ENCODE measurements at places on chromosomes 2 and 18.

DNA sequence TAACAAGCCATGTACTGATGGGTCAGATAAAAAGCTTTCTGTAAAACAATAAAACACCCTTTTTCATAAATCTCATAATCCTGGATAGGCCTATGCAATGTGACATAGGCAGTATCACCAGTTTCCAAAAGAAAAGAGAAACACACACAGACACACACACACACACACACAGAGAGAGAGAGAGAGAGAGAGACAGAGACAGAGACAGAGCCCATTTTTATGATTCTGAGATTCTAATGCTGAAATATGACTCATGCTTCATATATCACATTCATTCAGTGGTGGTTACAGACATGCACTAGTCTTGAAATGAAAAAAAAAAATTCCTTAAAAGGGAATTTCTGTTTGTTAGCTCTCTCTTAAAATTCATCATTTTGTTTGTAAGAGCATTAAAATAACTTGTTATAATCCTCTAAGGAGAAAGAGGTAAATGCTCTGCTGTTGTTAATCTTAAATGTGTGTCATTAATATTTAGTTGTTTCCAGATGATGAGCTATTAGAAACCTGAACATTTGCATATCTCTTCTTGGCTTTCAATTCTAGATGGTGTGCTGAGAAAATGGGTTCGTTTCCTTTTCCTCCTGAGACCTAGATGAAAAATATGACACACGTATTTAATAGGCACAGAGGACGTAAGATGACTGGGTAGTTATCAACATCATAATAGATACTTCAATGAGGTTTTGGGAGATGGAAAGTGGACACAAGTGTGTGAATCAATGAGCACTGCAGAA lies 1598.7 kb upstream of the ACVR2A start:
- no peak for DNase-seq

- no peak for DNase-seq
These were observed 6.8 kb downstream of the THUMPD2 start for GRCh38 chr2:39772086-39772811.

GRCh38 chr2:23595601-23596251 lies 210.7 kb downstream of the KLHL29 start:
- no peak for DNase-seq

DNA sequence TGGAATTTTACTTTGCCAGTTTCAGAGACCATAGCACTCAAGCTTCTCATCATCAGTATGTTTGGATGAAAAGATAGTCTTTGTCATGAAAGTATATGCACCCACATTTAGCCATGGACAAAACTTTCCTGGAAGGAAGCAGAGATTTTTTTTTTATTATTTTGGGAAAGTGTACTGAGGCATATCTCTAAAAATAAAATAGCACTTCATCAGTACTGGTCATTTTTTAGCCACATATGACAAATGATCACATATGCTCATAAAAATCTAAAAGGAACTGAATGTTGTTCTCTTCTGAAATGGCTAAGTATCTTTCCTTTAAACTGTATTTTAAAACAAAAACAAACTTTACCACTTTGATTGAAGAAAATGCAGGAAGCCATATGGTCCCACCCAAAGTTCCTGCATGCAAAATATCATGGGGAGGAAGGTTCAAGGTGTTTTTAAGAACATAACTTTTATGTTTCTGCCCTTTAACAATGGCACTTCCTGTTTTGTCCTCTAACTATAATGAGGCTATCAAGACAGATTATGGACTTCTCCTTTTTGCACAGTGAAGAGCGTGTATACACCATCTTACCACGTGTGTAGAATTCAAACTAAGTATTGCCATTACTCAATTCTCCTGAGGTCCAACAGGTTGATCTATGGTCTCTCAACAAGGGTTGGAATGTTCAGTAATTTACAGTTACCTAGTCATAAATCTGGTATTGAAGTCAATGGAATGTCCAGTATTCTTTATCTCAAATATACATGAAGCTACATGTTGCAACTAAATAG lies 77.1 kb upstream of the SLC39A10 start:
- DNase-seq = peak; percentile 79

DNA sequence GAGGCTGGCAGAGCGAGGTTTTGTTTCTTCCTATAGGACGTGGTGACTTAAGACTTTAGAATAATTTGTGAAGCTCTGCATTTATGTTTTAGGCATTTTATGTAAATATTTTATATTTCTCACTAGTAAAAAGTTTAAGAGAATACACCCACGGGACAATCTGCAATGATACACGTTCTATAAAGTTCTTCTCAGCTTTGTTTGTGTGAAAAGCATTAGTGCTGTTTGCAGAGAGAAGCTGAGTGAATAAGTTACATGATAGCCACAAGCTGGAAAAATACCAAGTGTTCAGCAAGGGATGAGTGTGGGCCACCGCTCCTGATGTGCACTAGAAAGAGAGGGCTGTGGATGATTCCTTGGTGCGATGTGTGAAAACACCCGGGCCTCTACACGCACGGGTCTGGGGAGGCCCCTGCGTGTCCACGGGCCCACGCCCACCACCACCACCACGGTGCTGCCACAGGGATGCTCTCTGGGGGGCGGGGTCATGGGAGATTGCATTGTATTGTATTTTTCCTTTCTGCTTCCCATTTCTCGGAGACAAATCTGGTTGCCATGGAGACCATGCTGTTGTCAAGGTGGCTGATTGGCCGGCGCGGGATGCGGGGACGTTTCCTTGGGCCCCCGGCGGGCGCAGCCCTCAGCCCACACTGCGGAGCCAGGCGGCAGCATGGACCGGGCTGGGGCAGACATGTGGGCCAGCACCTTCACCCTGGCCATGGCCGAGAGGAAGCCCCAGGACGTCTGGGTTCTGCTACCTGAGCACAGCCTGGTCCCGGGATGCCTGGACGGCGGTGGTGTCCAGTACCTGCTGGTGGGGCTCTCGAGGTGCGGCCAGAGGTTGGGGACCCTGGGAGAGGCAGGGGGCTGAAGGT lies at the start of gene RTP5:
Gene RTP5 (plus strand): TSS at position 643 of the 875 bp plus-strand sequence. CDS start 28 bp downstream, at position 671.
- no peak for DNase-seq

DNA sequence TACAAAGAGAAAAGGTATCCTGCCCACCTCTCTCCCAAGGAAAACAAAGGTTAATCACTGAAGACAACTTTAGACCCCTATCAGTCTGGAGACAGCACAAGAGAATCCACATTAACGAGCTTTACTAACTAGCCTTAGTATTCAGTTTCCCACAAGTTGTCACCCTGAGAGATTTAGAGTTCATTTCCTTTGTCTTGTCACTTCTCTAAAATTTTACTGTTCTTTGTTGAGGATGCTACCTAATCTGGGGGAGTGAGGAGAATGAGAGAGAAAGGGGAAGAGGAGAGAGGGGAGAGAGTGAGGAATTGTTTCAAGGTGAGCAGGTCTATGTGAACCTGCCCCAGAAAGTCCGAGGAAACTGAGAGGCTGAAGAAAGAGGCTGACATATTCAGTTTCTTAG lies 28.4 kb downstream of the C2orf76 start:
- DNase-seq = no peak

- DNase-seq = no peak
These were observed 206.7 kb downstream of the EIPR1 start for GRCh38 chr2:3170792-3171455.

GRCh38 chr2:234269769-234270204 lies 219.3 kb downstream of the SPP2 start:
- no peak for DNase-seq

GRCh38 chr2:17164550-17164949 lies 353.7 kb downstream of the RAD51AP2 start:
- no peak for DNase-seq

- no peak for DNase-seq
These were observed 32.1 kb downstream of the ZFP36L2 start for GRCh38 chr2:43194121-43194869.

DNA sequence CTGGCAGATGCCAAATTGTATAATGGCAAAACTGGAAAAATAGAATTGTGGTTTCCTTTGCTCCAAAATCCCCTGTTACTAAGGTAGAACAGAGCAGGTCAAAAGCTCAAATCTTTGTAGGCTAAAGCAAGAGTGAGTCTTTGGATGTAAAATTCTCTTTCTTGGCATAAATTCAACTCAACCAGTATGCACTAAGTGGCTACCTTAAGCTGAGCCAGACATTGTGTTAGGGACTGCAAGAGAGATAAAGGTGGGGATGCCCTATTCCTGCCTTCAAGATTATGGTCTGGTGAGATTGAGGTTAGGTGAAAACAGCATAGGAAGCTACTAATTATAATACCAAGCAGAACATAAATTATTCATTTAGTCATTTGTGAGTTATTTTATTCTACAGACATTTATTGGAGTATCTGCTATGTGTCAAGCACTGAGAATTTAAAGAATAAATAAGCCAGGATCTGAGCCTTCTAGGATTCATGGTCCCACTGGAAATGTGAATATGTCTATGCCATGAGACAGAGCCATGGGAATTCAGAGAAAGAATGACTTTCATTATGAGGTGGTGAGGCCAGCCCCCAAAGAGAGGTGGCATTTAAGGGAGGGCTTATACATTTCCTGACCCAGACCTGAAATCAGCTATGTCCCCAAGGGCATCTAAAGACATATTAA lies 198.0 kb upstream of the NCKAP5 start:
- DNase-seq = no peak

- no peak for DNase-seq
These were observed 7.9 kb upstream of the TANK start for GRCh38 chr2:161152302-161152701.

GRCh38 chr2:42971947-42972736 lies 179.8 kb upstream of the HAAO start:
- DNase-seq = no peak

DNA sequence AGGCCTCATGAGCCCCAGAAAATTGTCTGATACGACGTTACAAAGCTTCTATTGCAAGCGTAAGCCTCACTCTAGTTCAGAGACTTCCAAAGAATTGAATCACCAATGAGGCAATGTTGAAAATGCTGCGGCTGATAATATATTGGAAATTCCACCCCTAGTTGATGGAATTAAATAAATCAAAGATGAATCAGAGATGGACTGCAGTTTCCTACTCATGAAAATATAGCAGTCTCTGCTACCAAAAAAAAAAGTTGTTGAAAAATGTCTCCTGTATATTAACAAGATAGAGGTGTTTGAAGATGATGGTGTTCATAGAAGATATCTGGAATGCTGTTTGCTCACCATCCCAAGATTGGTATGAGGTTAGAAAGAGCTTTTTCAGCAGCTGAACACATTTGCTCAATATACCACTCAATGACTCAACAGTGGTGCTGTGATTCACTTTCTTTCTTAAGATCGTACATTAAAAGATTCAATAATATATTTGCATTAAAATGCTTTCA lies 99.8 kb upstream of the ARHGAP28 start:
- no peak for DNase-seq

- DNase-seq = no peak
These were observed 9.3 kb upstream of the CD226 start for GRCh38 chr18:69956665-69957620.

DNA sequence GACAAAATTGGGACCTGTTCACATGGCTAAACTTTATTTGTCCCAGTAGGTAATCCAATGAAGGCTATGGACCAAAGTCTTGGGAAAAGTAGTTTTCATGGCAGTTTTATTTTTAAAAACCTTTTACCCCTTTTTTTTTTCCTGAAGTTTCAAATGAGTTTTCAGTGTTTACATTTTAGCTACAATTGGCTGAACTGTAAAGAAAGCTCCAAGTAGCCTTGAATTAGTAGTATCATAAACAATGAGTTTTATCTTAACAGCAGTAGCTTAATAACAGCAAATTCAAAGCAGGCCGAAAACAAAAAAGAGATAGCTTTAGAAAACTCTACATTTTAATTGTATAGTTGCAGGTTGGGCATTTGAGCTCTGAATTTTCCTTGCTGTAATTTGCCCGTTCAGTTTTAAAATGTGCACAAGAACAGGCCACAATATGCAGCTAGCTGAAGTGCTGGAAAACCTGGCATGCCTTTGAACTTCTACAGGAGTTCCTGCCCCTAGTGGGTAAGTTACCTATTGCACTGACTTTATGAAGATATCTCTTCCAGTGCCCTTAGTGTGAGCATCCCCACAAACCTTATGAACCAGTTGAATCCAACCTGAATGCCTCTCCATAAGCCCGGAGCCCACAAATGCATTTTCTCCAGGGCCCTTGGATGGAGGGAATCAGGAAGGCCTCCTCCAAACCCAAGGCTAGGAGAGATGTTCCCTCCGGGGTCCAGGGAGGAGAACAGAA lies 106.7 kb downstream of the XRCC5 start:
- no peak for DNase-seq

GRCh38 chr2:237057893-237058300 lies 27.8 kb upstream of the COPS8 start:
- DNase-seq = no peak

GRCh38 chr2:238176613-238177012 lies 17.8 kb downstream of the ERFE start:
- DNase-seq = no peak

GRCh38 chr2:190481339-190481738 lies 53.2 kb downstream of the NEMP2 start:
- DNase-seq = no peak

- DNase-seq = no peak
These were observed 95.0 kb downstream of the DGKD start for GRCh38 chr2:233449081-233449901.

DNA sequence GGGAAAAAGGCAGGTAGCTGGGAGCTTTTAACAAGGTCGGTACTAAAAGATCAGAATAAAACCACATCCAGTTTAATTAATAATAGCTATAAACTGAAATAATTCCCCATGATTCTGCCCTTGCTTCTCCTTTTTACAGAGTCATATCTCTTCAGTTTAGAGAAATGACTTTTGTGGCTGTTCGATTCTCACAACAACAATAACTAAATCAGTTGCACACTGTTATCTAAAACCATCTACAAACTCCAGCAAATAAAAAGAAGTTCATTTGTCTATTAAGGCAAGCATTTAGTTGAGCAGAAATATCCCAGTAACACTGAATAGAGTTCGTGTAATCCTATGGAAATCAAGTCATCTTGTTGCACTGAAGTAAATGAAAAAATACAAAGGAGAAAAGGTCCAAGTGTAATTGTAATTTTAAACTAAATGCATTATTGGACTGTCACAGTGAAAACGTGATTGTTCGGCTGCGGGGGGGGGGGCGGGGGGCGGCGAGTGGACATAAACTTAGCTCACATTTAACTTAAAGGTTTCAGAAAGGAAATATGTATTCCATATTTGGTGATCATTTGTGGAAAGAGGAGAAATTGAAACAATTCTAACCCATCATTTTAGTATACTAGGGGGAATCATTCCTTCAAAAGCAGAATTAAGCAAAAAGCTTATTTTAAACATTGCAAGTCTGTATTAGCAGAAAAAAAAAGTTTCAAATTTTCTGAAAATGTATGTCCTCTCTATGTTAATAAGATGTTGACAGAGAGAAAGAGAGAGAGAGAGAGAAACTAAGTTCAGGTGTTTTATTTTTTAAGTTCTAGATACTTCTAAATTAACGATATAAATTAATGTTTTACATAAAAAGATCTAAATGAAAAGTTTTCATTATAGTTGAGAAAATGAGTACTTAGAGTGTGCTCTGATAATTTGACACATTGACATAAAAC lies 144.5 kb downstream of the MEIS1 start:
- DNase-seq = no peak

- DNase-seq = no peak
These were observed 14.3 kb downstream of the NPC1 start for GRCh38 chr18:23572012-23572411.

GRCh38 chr2:224343226-224343625 lies 58.7 kb downstream of the FAM124B start:
- no peak for DNase-seq

- DNase-seq = no peak
These were observed 259.7 kb downstream of the ETAA1 start for GRCh38 chr2:67656875-67657274.

Measured in SIG-M5 (cell line).